ENCODE measurements at places on chromosomes 5 and 9.
A peak's percentile ranks its signal among the peaks of the same experiment; 100 is the strongest.

GRCh38 chr9:81492710-81493447, 196.5 kb downstream of the TLE1 start:
- no peaks in the 10 kb centered on the region for H3K4me1 ChIP-seq
- H3K4me3 ChIP-seq, result no peak overlapping the region
- no peaks in the 10 kb centered on the region for H3K36me3 ChIP-seq
- no peak overlapping the region for H3K27ac ChIP-seq
- H3K27me3 ChIP-seq, result no peaks in the 10 kb centered on the region

DNA sequence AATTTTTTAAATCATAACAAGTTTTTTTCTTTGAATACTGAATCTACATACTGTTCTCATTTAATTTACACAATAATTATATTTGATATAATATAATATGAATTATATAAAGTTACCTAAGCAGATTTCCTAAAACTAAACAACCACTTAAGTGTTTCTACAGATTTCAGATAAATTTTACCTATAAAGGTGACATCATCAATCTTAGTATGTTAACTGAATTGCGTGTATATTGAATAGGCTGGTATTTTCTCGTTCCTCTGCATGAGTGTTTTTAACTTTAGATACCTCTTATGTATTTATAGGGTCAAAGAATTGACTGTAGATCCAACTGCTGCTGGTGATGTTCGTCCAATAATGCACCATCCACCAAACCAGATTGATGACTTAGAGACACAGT, 30.3 kb downstream of the DIMT1 start:
- H3K27me3 ChIP-seq, result no peaks in the 10 kb centered on the region
- H3K36me3 ChIP-seq, result no peaks in the 10 kb centered on the region
- DNase-seq, result no peak
- no peak overlapping the region for H3K27ac ChIP-seq

GRCh38 chr5:10275991-10276390, 25.9 kb downstream of the CCT5 start:
- H3K36me3 ChIP-seq, result no peaks in the 10 kb centered on the region
- H3K4me3 ChIP-seq, result no peak overlapping the region
- DNase-seq, result no peak
- no peaks in the 10 kb centered on the region for H3K27me3 ChIP-seq

DNA sequence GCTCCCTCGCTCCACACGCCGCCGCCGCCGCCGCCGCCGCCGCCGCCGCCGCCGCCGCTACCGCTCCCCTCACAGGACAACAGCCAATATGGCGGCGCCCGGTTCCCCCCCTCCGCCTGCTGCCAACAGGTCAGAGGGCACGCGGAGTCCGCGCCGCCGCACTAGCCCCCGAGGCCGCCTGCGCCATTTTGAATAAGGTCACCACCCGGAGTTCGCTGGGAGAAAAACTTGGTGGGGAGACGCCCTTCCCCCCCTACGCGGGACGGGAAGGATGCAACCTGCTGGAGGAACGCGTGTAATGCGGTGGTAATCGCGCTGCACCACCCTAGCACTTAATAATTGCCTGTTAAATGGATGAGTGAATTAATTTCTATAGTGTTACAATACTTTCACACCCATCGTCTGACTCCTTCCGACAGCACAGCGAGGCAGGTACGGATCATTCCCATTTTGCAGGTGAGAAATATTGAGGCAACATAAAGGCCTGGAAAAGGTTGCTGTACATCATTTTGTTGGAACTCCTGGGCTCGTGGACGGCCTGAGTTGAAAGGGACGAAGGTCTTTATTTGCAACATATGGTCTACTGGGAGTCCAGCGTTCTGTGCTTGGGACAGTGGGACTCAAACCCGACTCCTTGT, at the start of gene FAM193B:
FAM193B (minus strand) TSS at position 90 of the 638 bp plus-strand sequence. CDS start 105 bp downstream, outside the sequence.
- no peaks in the 10 kb centered on the region for H3K36me3 ChIP-seq
- peak within 1 kb of the TSS; percentile 90 for H3K4me3 ChIP-seq
- DNase-seq, result peak; percentile 88
- H3K27ac ChIP-seq, result peak within 1 kb of the TSS; percentile 81
- H3K4me1 ChIP-seq, result no peaks in the 10 kb centered on the region
- H3K27me3 ChIP-seq, result no peaks in the 10 kb centered on the region
